Glutamatergic neuron (in vitro differentiated cells): ENCODE measurements at places on chromosomes 4 and X. TPM values are rescaled to one million over a fixed set of nuclear protein-coding genes. Genes with fewer than 3 reads are reported as not detected.

The TMEM156 gene
- not detected for total RNA-seq

The P2RY4 gene
- 0.27 TPM for total RNA-seq

The NIPAL1 gene
- 0.83 TPM for total RNA-seq

The TMEM271 gene
- 22.7 TPM for total RNA-seq

The ZDHHC15 gene
- total RNA-seq, result 9.4 TPM

The EGFL6 gene
- total RNA-seq, result not detected

The TSPAN6 gene
- 25.7 TPM for total RNA-seq

The FGF5 gene
- total RNA-seq, result not detected

The CXCL11 gene
- total RNA-seq, result not detected

The SMR3B gene
- total RNA-seq, result not detected

The CDKL5 gene
- 53.5 TPM for total RNA-seq

The POF1B gene
- total RNA-seq, result not detected

The CHRDL1 gene
- total RNA-seq, result 38.2 TPM

The MFSD8 gene
- total RNA-seq, result 22.6 TPM

The SH2D1A gene
- not detected for total RNA-seq

The FGFR3 gene
- total RNA-seq, result 11.3 TPM

The GAGE13 gene
- not detected for total RNA-seq

The POLN gene
- 6.8 TPM for total RNA-seq

The GABRG1 gene
- not detected for total RNA-seq

The CSAG3 gene
- total RNA-seq, result 7.4 TPM

The RHOXF2 gene
- total RNA-seq, result not detected
